PC-3 (cell line): ENCODE measurements at places on chromosomes 5 and 9. TPM values are rescaled to one million over a fixed set of nuclear protein-coding genes. Genes with fewer than 3 reads are reported as not detected.

DPM2 gene
- 32.0 and 33.0 TPM in 2 replicates for total RNA-seq

GABRA1 gene
- total RNA-seq, result not detected in 2 replicates

FBN2 gene
- 45.2 and 51.8 TPM in 2 replicates for total RNA-seq

INSL6 gene
- total RNA-seq, result not detected in 2 replicates

FANCC gene
- 6.0 and 6.9 TPM in 2 replicates for total RNA-seq

- DNase-seq, result no peak
- H3K36me3 ChIP-seq, result no peaks in the 10 kb centered on the region
- H3K27me3 ChIP-seq, result no peaks in the 10 kb centered on the region
- H3K27ac ChIP-seq, result no peak overlapping the region
- H3K4me3 ChIP-seq, result no peak overlapping the region
Observed at GRCh38 chr5:54837093-54837492, 148.3 kb downstream of the ESM1 start.

DNA sequence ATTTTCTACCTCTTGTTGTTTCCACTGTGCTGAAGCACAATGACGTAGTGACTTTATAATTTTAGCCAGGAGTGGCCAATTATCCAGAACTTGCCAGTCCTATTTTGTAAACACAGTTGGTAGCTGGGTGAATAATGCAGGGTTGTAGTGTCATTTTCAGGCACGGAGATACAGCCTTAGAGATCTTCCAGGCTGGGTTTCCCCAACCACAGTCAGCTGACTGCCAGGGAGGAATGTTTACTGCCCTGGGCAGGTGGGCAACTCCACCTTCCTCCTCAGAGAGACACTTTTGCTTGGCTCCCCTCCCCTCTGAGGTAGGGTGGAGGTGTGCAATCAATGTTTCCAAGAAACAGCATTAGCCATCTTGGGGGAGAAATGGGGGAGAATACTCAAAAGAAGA, 228.1 kb upstream of the NR4A3 start:
- H3K36me3 ChIP-seq, result no peaks in the 10 kb centered on the region
- H3K4me3 ChIP-seq, result no peak overlapping the region
- no peaks in the 10 kb centered on the region; the same call in 1 of the 2 replicates for H3K27me3 ChIP-seq
- no peak overlapping the region for H3K27ac ChIP-seq

- peaks cover 24% of the 10 kb centered on the region for H3K4me1 ChIP-seq
- H3K27me3 ChIP-seq, result no peaks in the 10 kb centered on the region
- H3K4me3 ChIP-seq, result no peak overlapping the region
- H3K36me3 ChIP-seq, result no peaks in the 10 kb centered on the region
- no peak for DNase-seq
- no peak overlapping the region for H3K27ac ChIP-seq
Observed at GRCh38 chr9:98870782-98871557, 63.5 kb downstream of the GALNT12 start.

GRCh38 chr9:113756476-113757192, 119.5 kb upstream of the ZNF618 start:
- DNase-seq, result no peak
- H3K4me3 ChIP-seq, result no peak overlapping the region
- no peaks in the 10 kb centered on the region for H3K4me1 ChIP-seq
- H3K36me3 ChIP-seq, result no peaks in the 10 kb centered on the region
- H3K27ac ChIP-seq, result no peak overlapping the region

DNA sequence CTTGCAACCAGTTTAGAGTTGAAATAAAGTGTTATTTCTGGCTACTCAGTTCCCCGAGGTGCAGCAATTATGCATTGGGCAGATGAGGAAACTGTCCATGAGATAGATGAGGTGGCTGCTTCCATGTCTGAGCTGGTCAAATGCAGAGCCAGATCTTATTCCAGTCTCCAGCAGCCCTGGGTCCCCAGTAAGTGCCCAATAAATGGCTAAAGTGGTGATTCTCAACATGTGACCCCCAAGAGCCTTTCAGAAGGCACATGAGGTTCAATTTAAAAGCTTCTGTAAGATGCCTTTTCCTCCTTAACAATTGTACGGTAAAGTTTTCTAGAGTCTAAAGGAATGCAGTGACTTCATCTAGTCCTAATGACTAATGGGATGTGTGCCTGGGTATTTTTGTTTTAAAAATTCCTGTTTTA, 17.5 kb downstream of the ATOX1 start:
- no peak overlapping the region for H3K4me3 ChIP-seq
- peak; percentile 59 for DNase-seq
- H3K36me3 ChIP-seq, result peaks cover 17% of the 10 kb centered on the region
- peaks cover 62% of the 10 kb centered on the region for H3K4me1 ChIP-seq
- H3K27me3 ChIP-seq, result no peaks in the 10 kb centered on the region

GRCh38 chr5:67561151-67561932, 364.7 kb upstream of the CD180 start:
- H3K4me3 ChIP-seq, result no peak overlapping the region
- DNase-seq, result no peak

GRCh38 chr5:45741110-45741509, 44.9 kb upstream of the HCN1 start:
- no peaks in the 10 kb centered on the region for H3K36me3 ChIP-seq
- H3K4me1 ChIP-seq, result no peaks in the 10 kb centered on the region
- no peaks in the 10 kb centered on the region for H3K27me3 ChIP-seq
- no peak for DNase-seq
